Vagina (tissue), 2 donors: ENCODE measurements at places on chromosomes 7 and 10. TPM values are rescaled to one million over a fixed set of nuclear protein-coding genes. Genes with fewer than 3 reads are reported as not detected.

DNA sequence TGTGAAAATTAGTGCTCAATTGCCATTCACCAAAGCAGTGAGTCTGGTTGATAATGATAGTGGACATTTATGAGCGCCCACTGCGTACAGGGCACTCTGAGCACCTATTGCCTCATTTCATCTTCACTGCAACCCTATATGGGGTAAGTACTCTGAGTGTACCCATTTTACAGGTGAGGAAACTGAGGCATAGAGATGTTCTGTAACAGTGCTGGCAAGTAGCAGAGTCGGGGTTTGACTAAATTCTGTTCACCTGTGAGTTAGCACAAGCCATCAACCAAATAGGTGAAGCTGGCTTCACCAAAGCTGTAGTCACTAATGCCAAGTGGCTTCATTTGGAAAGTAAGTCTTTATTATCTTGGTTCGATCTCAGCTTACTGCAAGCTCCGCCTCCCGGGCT is 135.8 kb downstream of the SPAG6 start:
- H3K36me3 ChIP-seq = no peaks in the 10 kb centered on the region
- H3K27ac ChIP-seq = no peak overlapping the region
- H3K4me1 ChIP-seq = peaks cover 10% of the 10 kb centered on the region
- no peak for DNase-seq

DNA sequence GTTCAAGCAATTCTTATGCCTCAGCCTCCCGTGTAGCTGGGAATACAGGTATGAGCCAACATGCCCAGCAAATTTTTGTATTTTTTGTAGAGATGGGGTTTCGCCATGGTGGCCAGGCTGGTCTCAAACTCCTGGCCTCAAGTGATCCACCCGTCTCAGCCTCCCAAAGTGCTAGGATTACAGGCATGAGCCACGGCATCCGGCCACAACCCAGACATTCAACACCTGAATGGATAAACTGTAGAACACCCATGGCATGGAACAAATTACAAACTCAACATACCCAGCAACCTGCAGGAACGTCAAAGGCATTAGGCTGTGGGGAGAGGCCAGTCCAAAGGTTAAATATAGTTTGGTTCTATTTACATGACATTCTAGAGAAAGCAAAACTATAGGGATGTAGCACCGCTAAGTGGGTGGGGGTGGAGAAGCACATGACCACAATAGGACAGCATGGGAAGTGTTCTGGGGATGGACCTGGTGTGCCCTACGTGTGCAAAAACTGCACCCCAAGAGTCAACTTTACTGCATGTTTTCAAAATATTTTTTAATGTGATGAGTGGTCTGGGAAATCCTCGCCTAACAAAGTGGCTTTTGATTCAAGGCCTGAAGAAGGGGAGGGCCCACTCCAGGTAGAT is 6.5 kb upstream of the PGAM2 start:
- H3K4me1 ChIP-seq = peaks cover 40% of the 10 kb centered on the region
- H3K27me3 ChIP-seq = no peaks in the 10 kb centered on the region
- peaks cover 26% of the 10 kb centered on the region for H3K36me3 ChIP-seq
- H3K4me3 ChIP-seq = no peak overlapping the region

SSC4D gene
- total RNA-seq = not detected

- no peak overlapping the region for H3K27ac ChIP-seq
- no peak for DNase-seq
- H3K36me3 ChIP-seq = no peaks in the 10 kb centered on the region
- no peaks in the 10 kb centered on the region for H3K27me3 ChIP-seq
Measured at GRCh38 chr7:91465595-91466061, 201.4 kb downstream of the FZD1 start.

GRCh38 chr10:8042721-8043568 is 11.5 kb upstream of the GATA3 start:
- H3K4me3 ChIP-seq = no peak overlapping the region
- DNase-seq = no peak
- no peak overlapping the region for H3K27ac ChIP-seq
- peaks cover 20% of the 10 kb centered on the region for H3K27me3 ChIP-seq

- H3K27me3 ChIP-seq = no peaks in the 10 kb centered on the region
- H3K36me3 ChIP-seq = no peaks in the 10 kb centered on the region
- H3K27ac ChIP-seq = no peak overlapping the region
- DNase-seq = peak; percentile 6
- H3K4me1 ChIP-seq = no peaks in the 10 kb centered on the region
Measured at GRCh38 chr10:118488710-118489497, 106.5 kb downstream of the PRLHR start.

- peaks cover 7% of the 10 kb centered on the region for H3K4me1 ChIP-seq
- H3K4me3 ChIP-seq = no peak overlapping the region
- DNase-seq = no peak
- H3K27ac ChIP-seq = no peak overlapping the region
Measured at GRCh38 chr7:55348502-55348901, 16.6 kb upstream of the LANCL2 start.

GRCh38 chr7:106346678-106347217 is 62.0 kb upstream of the NAMPT start:
- no peak overlapping the region for H3K27ac ChIP-seq
- no peak overlapping the region for H3K4me3 ChIP-seq
- no peak for DNase-seq
- H3K27me3 ChIP-seq = no peaks in the 10 kb centered on the region
- H3K36me3 ChIP-seq = no peaks in the 10 kb centered on the region

LRRD1 gene
- 0.49 TPM for total RNA-seq

PLXDC2 gene
- total RNA-seq = 51.3 TPM

DNA sequence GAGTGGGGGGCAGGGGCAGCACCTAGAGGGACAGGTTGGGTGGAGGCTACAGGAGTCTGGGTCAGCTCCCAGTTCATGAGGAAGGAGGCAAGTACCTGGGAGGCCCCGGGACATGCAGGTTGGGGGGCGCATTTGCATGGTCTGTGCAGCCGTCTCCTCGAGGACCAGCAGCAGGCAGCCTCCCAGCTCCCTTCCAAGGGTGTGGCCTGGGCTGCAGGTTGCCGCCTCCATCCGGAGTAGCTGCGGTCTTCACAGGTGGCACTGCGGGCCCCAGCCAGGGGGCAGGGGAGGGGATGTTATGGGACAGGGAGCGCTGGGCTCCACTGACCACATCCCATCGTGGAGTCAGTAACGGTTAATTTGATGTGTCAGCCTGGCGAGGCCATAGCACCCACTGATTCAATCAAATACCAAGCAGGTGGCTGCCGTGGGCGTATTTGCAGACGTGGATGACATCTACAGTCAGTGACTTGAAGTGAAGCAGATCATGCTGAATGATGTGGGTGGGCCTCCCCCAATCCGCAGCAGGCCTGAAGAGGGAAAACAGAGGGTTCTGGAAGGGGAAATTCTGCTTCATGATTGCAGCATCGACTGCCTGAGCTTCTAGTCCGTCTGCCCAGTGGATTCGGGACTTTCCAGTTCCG is 81.6 kb downstream of the PRKAG2 start:
- DNase-seq = no peak
- H3K36me3 ChIP-seq = no peaks in the 10 kb centered on the region
- H3K27me3 ChIP-seq = no peaks in the 10 kb centered on the region

DNA sequence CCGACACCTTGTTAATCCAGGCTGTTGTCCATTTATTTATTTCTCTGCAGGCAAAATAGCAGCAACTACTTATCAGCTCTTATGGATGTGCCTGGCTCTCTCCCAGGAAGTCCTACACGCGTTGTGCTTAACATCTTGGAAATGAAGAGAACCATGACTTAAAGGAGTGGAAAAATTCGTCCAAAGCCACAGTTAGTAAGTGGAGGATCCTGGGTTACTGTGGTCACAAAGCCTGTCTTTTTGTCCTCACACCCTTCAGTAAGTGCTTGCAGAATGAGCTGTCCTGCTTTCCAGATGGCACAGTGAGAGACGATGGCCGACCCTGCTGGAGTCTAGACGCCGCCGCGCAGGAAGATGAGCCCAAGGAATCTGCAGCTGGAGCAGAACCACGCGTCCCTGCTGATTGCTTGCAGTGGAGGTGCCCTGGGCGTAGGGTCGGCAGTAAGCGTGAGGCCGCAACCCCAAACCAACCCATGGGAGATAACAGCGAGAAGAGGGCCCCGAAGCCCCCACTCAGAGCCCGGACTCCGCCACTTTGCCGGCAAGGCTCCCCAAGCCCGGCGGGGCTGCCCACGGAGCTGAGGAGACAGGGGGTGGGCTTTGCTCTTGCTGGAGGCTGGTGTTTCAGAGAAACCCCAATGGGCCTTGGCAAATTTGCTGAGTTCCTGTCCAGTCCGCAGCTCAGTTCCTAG is 178.6 kb downstream of the CXCL12 start:
- no peak overlapping the region for H3K27ac ChIP-seq
- no peaks in the 10 kb centered on the region for H3K27me3 ChIP-seq
- DNase-seq = no peak
- no peak overlapping the region for H3K4me3 ChIP-seq
- H3K4me1 ChIP-seq = no peaks in the 10 kb centered on the region

AKR1D1 gene
- not detected for total RNA-seq

GRCh38 chr7:97270280-97270679 is 152.8 kb downstream of the SDHAF3 start:
- no peaks in the 10 kb centered on the region for H3K27me3 ChIP-seq
- no peak for DNase-seq
- H3K36me3 ChIP-seq = no peaks in the 10 kb centered on the region

GRCh38 chr7:129993275-129993674 is 40.5 kb upstream of the UBE2H start:
- H3K36me3 ChIP-seq = no peaks in the 10 kb centered on the region
- no peaks in the 10 kb centered on the region for H3K4me1 ChIP-seq
- no peak for DNase-seq
- H3K27ac ChIP-seq = no peak overlapping the region
- no peak overlapping the region for H3K4me3 ChIP-seq

PALS2 gene
- total RNA-seq = 18.9 TPM

RARRES2 gene
- total RNA-seq = 305 TPM

DNA sequence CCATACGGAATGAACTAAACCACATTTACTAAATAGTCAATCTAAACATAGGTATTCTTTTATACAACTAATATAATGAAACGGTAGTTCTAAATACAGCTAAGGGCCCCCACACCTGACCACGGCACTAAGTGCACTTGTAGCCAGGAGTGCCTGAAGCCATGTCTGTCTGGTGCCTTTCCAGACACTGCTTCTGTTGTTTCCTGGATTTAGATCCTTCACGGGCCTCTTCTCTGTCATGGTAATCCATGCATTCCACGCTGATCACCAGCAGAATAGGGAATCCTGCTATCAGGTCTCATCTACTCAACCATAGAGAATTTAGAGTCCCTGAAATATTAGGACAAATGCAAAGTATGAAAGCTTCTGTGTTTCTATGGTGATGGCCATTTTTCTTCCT is 37.8 kb downstream of the OSBPL3 start:
- H3K27ac ChIP-seq = no peak overlapping the region
- H3K36me3 ChIP-seq = no peaks in the 10 kb centered on the region
- H3K27me3 ChIP-seq = no peaks in the 10 kb centered on the region
- DNase-seq = no peak

DNA sequence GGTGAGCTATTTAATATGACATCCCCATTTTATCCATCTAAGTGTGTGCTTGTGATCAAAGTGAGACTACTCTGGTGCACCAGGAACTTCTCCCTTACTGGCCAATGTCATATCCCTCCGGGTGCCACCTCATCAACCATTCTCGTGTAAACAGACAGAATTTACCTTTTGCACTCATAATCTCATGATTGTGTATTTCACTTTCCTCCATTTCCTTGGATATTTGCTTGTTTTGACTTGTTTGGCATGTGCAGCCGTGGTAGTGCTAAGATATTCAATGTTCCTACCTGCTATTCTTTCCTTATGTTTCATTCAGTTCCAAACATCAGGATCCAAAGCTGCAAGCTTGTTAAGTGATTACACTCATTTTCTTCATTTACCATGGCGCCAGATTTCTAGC is 280.5 kb upstream of the SP8 start:
- no peaks in the 10 kb centered on the region for H3K27me3 ChIP-seq
- no peak overlapping the region for H3K27ac ChIP-seq
- H3K4me1 ChIP-seq = no peaks in the 10 kb centered on the region
- no peaks in the 10 kb centered on the region for H3K36me3 ChIP-seq
- DNase-seq = no peak

PILRB gene
- total RNA-seq = 56.0 TPM
